Muscle of leg (tissue), 16 donors: ENCODE measurements at places on chromosomes 4 and X.

GRCh38 chrX:2600564-2600963 is 90.5 kb upstream of the CD99 start:
- DNase-seq = no peak

DNA sequence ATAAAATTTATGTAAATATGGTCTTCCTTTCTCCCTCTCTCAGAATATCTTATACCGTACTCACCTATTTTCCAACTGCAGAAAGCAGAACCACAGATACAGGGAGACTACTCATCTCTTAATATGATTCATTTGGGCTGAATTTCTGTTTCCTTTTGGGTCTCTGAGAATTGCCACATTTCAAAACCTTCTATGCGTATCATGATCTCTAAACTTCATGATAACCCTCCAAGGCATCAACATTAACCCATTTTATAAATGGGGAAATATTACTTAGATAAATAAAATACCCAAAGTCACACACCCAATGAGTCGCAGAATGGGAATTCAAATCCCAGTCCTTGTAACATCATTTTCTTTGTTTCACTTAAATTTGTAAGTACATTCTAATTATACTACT is 16.6 kb upstream of the PRDM8 start:
- no peak for DNase-seq

DNA sequence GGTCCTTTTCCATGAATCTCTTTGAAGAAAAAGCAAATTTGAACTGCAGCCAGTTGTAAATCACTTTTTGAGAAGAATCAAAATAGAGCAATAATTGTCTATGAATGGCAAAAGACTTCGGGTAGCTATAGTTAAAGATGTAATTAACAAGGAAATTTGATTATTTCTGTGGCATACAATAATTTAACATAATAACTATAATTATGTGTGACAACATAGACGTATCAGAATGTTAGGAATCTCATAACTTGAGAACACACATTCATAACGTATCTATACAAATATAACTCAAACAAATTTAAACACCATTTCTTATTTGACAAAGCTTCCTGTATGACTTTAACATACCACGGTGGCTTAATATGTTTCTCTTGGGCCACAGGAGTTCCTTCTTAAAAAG is 36.0 kb upstream of the NSG1 start:
- DNase-seq = no peak

DNA sequence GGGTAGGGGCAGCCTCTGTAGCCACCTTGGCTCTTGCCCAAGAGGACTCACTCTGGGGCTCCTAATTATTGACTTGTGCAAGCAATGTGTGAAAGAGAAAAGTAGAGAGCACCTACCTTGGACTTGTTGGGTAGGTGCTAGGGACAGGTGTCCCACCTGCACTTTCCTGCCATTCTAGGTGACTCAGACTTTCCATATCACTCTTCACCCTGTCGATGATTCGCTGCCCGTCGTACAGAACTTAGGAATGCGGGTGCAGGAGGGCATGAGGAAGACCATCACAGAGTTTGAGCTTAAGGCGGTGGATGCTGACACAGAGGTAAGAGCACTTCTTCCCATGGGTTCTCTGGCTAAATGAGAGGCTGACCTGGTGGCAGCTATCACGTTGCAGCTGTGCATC is 87.3 kb upstream of the ANXA3 start:
- no peak for DNase-seq

- DNase-seq = no peak
These were observed 101.0 kb downstream of the ADGRA3 start for GRCh38 chr4:22414833-22415232.

DNA sequence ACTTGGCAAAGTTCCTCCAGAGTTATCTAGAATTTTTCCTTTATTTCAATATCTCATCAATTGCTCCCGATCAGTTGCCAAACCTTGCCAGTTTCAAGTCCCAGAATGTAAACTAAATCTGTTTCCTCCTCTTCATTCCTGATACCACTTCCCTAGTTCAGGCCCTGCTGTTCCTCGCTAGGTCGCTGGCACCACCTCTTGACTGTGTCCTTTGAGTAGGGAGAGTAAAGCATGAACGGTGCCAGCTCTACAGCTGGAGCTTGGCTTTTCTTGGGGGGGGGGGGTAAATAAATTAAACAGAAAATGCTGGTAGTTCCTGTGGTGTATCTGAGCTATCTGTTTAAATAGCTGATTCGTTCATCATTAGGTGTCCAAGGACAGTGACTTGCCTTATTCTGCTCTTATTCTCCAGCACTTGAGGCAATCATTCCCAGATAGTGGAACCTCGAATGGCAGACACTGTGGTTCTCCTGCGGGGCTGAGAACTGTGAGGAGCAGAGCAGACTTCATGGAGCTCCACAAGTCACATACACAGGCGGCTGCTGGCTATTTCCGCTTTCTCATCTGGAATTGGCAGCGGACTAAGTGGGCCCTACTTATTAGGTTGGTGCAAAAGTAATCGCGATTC is 168.3 kb upstream of the FAT1 start:
- no peak for DNase-seq

GRCh38 chr4:2728221-2728620 is 27.9 kb downstream of the TNIP2 start:
- DNase-seq = no peak

DNA sequence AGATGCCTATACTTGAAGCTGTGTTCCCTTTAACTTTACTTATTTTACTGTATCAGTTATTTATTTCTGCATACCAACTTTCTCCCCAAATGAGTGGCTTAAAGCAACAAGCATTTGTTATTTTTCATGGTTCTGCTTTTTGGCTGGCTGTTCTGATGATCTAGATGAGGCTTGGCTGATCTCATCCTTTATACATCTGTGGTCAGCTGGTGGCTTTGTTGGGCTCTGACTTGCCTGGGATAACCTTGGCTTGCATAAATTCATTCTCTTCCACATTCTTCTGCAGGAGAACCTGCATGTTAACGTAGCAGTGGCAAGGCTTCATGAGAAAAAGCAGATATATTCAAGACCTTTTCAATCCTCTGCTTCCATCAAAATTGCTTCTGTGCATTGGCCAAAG is 1317.6 kb downstream of the ADGRL3 start:
- peak; percentile 43 for DNase-seq
